Brain microvascular endothelial cell (primary cell): ENCODE measurements at places on chromosomes 5 and 9.
A peak's percentile ranks its signal among the peaks of the same experiment; 100 is the strongest.

- DNase-seq: no peak
These were observed 115.3 kb upstream of the SPIN1 start for GRCh38 chr9:88272986-88273385.

DNA sequence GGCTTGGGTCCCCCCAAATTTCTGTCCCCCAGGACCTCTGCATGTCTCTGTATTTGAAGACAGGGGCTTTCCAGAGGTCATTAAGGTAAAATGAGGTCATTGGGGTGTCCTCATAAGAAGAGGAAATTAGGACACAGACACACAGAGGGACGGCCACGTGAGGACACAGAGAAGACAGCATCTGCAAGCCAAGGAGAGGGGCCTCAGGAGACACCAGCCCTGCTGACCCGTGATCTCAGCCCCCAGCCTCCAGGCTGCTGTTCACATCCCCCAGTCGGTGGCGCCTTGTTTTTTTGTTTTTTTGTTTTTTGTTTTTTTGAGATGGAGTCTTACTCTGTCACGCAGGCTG lies 1.2 kb upstream of the CCDC183 start:
- no peak for DNase-seq

DNA sequence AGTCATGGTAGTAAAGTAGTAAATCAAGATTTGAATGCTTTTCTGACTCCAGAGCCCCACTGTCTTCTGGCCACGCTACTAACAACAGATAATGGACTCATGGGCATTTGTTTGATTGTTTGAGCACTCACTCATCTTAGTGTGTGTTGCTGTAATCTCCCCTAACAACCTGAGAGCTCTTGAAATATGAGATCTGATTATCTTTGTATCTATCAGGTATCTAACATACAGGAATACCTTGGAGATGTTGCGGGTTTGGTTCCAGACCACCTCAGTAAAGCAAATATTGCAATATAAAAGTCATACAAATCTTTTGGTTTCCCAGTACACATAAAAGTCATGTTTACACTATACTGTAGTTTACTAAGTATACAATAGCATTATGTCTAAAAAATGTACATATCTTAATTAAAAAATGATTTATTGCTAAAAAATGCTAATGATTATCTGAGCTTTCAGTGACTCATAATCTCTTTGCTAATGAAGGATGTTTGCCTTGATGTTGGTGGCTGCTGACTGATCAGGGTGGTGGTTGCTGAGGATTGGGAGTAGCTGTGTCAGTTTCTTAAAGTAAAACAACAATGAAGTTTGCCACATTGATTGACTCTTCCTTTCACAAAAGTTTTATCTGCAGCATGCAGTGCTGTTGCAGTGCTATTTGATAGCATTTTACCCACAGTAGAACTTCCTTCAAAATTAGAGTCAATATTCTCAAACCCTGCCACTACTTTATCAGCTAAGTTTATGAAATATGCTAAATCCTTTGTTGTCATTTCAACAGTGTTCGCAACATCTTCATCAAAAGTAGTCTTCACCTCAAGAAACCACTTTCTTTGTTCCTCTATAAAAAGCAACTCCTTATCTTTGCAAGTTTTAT lies 92.2 kb downstream of the ZNF462 start:
- no peak for DNase-seq

DNA sequence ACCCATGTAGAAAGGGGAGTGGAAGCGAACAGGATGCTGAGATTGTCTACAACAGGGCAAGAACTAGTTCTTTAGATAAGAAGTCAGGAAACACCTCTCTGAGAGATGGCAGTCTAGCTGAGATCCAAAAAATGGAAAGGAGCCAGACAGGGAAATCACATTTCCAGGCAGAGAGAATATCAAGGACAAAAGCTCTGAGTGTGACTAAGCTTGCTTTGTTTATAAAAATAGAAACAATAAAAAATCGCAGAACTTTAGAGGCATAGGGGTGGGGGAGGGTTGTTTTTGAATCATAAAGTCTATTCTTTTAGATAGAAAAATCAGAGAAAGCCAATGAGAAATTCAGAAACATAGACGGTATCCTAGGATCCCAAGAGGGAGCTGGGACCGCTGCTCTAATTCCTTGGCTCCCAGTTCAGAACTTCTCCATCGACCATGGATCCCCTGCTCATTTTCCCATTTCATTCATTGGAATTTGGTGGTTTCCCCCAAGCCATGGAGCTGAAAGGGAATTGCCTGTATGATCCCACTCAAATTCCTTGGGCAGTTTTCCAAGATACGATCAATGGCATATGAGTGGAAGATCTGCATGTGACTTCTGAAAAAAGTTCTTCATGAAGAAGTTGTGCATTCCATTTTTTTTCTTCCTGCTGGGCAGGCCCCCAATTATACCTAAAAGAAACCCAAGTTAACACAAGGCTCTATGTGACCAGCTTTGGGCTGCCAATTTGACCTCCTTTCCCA lies 182.0 kb downstream of the GRIA1 start:
- DNase-seq: no peak

DNA sequence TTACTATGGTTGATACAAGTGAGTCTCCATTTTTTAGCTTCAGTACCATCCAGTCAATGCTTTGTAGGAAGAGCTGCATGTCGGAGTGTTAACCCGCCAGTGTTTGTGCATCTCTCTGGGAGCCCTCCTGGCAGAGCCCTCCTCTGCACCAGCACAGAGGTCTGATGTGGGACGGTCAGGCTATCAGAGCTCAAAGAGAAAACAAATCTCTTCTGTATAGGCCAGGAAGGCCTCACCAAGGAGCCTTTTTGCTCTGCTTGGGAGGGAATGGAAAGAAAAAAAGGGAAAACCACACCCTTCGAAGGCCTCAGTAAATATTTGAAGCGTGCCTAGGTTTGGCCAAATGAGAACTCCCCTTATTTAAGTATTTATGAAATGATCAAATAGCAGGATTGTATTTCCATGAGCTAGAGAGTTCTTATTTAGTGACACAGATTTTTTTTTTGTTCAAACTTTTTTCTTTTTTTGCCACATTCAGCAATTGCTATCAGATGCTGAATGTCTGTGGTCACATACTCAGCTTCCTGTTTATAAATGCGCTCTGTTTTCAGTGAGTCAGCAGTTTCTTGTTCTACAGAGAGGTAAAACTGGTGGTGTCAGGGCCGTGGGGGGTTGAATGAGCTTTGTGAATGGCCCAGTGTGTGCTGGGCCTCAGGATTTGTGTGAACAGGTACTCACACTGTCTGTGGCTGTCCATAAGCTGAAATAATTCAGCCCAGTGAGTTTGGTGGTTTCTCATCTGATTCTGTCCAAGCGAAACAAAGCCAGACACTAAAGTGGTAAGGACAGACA lies 226.6 kb downstream of the SNX18 start:
- DNase-seq: peak; percentile 91

DNA sequence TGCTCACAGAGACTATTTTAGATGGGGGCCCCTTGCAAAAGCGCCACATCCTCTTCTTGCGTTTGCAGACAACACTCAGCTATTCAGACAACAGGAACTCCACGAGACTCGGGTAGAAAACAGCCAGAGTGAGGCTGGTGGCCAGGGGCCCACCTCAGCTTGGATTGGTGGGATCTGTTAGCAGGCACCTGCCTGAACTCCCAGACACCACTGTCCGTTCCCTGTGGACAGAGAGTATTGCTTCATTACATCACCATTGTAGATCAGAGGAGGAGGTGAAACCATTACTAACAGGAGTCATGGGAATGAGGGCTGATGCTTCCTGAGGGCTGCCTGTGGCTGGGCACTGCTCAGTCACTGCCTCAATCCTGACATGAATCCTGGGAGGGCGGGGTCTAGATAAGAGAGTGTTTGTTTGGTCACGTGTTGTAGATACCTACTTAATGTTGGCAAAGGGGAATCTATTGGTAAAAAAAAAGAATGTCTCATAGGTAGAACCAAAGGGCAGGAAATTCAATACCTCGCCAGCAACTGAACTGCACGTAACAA lies 4.4 kb upstream of the RAPGEF1 start:
- peak; percentile 40 for DNase-seq

DNA sequence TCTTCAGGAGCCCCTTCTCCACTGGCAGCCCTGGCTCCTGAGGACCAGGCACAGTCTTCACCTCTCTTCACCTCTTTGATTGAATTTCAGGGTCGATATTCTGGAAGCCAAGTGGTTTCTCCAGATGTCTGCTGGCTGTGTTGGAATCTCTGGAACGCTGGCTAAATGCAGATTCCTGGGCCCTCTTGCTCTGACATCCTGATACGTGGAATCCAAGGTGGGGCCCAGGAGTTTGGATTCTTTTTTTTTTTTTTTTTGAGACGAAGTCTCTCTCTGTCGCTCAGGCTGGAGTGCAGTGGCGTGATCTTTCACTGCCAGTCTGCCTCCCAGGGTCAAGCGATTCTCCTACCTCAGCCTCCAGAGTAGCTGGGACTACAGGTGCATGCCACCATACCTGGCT lies 26.8 kb upstream of the IER5L start:
- no peak for DNase-seq

DNA sequence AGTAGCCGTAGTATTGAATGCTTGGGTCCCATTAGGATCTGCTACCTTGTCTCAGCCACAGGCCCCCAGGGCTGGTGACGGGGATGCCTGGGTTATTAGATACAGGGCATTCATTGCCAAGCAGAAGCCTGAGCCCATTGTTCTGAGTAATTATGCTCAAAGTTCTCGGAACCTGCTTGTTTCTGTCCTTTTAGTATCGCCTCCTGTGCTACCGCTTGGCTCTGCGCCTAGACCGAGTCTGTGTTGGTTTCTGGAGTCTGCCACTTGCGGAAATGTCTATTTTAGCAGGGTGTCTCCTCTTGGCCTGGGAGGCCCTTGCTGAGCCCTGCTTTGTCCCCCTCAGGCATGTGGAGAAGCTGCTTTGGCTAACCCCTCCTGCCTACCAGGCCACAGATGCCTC lies 506.1 kb downstream of the BNC2 start:
- DNase-seq: no peak

- no peak for DNase-seq
These were observed 57.2 kb downstream of the KCNN2 start for GRCh38 chr5:114419067-114419388.

- DNase-seq: no peak
These were observed 7.9 kb upstream of the CER1 start for GRCh38 chr9:14730461-14730898.

DNA sequence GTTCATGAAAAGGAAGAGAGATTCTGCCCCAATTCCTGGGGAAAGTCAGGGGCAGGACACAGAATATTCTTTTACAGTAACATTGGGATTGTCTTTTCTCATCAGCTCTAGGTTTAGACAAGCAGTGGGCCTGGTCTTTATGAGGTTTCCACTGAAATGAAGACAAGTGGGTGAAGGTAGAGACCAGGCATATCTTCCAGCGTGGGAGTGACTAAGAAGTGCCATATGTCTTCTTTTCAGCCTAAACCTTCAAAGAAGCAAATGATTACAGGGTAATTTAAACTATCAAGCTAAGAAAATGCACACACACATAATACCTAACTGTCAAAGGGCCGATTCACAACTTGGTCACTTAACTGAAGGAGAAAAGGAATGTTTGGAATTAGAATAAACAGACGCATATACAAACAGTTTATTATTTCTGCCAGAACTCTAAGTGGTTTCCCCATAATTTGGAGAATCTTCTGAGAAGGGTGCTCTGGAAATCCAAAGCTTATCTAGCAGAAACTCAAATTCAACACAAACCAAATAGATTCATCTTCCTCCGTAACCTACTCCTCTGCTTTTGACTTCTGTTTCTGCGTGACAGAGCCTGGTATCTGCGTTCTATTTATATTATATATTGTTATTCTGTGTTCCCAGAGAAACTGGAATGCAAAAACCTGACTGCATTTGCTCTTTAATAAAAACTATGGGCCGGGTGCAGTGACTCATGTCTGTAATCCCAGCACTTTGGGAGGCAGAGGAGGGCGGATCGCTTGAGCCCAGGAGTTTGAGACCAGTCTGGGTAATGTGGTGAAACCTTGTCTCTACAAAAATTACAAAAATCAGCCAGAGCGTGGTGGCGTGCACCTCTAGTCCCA lies 22.0 kb upstream of the TEK start:
- peak; percentile 96 for DNase-seq

- no peak for DNase-seq
These were observed 60.9 kb downstream of the RNF130 start for GRCh38 chr5:180010636-180011035.

- peak; percentile 13 for DNase-seq
These were observed 649 bp upstream of the GLE1 start for GRCh38 chr9:128503870-128504269.

DNA sequence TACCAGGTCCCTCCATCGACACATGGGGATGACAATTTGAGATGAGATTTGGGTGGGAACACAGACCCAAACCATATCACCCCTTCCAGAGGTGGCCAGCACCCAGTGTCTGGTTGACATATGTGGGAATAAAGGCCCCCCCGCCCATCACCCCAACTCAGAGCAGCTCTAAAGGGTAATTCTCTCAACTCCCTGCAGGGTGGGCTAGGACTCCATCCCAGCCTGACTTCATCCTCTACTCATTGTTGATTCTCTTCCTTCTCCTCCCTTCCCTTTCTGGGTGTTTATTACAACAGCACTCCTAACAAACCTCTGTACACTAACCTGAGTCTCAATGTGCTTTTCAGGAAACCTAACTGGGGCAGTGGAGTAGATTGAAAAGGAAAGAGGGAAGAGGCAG lies 339.9 kb downstream of the ACTL7B start:
- DNase-seq: no peak

DNA sequence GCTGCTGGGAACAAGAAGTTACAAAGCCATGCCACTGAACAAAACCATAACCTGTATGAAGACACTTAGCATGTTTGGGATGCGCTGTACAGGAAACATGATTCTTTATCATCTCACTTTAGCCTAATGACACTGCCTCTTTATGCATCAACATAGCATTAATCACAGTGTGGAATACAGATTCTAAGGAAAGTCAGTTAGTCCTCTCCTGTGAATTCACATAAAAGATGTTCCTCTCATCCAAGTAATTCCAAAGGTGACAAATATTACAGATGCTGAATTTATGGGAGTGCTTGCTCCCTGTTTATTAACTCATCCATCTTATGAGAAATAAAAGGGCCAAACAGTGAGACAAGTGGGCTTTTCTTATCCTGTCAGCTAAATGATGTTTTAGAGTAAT lies 1677.7 kb downstream of the EFNA5 start:
- DNase-seq: no peak

- peak; percentile 99 for DNase-seq
These were observed at the start of gene NR2F1 for GRCh38 chr5:93582677-93583438. Gene NR2F1 (plus strand): TSS chr5:93583222. CDS start chr5:93585024, 1,802 bp downstream.

GRCh38 chr5:34570721-34571676 lies 85.1 kb upstream of the RAI14 start:
- DNase-seq: peak; percentile 74

DNA sequence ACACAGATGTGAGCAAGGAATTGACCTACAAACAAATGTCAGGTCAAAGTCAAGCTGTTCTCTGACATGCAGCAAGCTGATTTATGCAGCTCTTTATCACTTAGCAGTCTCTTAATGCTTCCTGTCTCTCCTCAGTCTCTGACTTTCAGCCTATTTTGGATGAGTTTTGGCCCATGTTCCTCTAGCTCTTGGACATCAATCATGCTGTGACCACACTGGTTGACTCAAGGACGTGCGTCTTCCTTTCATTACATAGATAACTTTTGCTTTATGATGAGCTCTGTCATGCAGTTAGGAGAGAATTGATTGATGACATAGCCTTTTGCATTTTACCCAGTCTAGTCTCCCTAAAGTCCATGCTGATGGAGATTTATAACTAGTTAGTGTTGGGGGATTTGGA lies 9.4 kb upstream of the REEP5 start:
- no peak for DNase-seq
